ENCODE measurements at places on chromosomes 4 and X.

DNA sequence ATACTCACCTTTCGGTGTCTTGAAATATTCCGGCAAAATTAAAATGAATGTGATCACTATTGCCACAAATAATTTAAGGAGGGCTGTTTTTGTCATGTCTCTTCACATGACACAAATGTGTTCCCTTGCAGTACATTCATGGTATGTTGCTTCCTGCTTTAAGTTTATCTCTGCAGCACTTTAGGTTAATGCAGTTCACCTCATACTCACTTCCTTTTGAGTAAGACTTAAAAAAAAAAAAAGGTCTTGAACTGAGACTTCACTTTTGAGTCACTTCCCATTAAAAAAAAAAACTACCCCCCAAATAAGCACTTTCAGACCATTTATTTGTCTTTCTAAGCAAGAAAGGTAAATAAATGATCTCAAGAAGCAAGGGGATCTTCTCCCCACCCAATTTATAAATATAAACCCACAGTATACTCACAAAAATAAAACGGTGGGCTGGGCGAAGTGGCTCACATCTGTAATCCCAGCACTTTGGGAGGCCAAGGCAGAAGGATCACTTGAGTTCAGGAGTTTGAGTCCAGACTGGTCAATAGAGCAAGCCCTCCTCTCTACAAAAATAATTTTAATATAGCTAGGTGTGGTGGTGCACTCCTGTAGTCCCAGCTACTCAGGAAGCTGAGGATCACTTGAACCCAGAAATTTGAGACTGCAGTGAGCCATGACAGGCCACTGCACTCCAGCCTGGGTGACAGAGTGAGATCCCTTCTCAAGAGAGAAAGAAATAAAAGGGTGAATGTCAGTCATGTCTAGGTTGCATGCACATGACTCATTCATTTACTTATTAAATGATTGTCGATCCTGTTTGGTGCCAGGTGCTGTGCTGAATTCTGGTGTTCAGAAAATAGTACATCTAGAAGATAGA is at the start of gene TMEM156:
Gene TMEM156 (minus strand): TSS at position 192 of the 868 bp plus-strand sequence. CDS start 96 bp downstream, at position 96.
- DNase-seq, result no peak

- DNase-seq, result no peak
These were observed 4.6 kb downstream of the RASL11B start for GRCh38 chr4:52866734-52867133.

DNA sequence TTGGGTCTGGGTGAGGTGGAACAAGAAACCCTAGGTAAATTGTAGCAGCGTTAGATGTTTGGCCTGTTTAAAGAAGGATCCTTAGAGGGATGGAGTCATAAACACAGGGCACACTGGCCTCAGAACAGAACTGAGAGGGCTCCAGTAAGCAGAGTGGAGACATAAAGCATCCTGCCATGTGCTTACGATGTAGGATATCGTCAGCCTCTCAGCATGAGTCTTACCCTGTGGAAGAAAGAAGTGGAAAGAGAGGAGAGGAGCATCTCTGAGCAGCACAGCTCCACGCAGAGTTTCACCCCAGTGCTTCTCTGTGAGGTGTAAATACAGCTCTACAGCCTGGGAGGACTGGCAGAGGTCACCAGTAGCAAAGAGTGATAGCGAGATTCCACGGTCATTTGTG is 27.8 kb upstream of the SORBS2 start:
- no peak for DNase-seq

GRCh38 chrX:70257423-70258288 is 2.3 kb downstream of the P2RY4 start:
- no peak for DNase-seq

DNA sequence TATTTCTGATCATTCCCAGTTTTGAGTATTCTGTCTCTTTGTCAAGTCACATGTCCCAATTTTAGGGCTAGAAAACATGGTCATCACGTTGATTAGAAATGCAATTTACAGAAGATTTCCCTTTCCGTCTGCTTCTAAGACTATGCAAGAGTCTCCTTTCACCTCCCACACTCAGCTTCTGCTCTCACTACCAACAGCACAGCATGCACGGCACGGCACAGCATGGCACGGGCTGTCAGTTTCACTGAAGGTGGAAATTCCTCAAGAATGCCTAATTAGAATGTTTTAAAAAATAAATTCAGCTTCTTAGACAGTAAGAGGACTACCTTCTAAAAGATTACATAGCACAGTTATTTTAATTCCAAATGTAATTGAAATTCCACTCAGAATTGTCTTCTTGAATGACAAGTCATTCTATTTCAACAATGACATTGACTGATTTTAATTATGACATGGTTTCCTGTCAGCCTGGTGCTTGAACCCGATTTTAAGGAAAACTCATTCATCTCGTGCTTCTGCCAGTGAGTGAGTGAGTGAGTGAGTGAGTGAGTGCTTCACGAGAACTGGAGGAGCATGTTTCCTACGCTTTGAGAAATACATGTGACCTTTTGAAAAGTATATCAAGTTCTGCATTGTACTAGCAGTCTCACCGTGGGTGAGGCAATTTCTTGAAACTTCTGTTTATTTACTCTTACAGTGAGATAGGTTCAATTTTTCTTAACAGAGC is 124.8 kb upstream of the SORBS2 start:
- DNase-seq, result no peak

GRCh38 chr4:159045321-159045720 is 57.6 kb upstream of the RAPGEF2 start:
- no peak for DNase-seq

DNA sequence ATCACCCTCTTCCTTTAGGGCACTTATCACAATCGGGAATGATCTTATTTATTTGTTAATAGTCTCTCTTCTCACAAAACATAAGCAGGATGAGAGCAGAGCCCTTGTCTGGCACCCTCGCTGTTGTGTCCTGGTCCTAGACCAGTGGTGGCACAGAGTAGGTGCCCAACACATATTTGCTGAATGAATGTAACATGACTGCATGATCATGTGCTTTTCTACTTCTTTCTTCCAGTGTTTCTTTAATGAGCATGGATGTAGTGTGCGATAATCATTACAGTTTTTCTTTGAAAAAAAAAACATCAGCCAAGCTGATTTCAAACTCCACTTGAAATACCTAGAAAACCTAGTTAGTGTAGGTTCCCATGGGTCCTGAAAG is 164.1 kb downstream of the CHIC2 start:
- DNase-seq, result no peak

- DNase-seq, result no peak
These were observed 74.1 kb downstream of the RASGEF1B start for GRCh38 chr4:81397635-81398034.

DNA sequence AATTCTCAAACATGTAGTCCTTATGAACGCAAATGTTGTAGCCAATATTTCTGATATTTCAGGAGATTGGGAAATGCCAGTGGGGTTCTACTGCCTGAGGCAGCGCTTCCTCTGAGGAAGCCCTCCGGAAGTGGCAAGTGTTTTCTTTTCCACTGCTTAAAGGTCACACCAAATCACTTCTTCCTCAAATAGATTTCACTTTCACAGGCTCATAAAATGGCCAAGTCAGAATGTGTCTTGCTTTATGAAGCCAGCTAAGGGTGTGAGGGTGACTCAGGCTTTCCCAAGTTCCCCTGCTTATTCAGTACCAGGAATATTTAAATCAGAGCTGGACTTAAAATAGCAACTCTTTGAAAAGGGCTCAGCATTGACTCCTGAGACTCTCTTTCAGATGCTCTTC is 514.2 kb upstream of the DIPK2B start:
- DNase-seq, result no peak

DNA sequence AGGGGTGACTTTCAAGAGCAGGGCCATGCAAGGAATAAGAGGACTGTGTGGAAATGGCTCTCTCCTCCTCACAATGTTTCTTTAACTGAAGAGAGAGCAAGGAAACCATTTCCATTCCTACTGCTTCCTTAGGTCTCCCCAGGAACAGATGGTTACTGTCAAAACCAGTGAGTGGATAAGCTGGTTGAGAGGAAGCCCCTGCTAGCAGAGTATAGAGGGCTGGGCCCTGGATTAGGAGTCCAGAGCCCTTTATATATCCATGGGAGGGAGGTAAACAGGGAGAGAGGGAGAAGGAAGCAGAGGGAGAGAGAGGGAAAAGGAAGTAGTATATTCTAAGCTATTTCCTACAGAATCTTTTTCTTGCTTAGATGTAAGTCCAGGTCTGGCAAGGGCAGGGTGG is 43.8 kb upstream of the LAS1L start:
- no peak for DNase-seq

GRCh38 chr4:70946939-70947338 is 44.8 kb downstream of the MOB1B start:
- no peak for DNase-seq

GRCh38 chr4:111789901-111790640 is 355.2 kb upstream of the FAM241A start:
- no peak for DNase-seq

GRCh38 chrX:43822014-43822413 is 60.2 kb downstream of the MAOB start:
- no peak for DNase-seq

DNA sequence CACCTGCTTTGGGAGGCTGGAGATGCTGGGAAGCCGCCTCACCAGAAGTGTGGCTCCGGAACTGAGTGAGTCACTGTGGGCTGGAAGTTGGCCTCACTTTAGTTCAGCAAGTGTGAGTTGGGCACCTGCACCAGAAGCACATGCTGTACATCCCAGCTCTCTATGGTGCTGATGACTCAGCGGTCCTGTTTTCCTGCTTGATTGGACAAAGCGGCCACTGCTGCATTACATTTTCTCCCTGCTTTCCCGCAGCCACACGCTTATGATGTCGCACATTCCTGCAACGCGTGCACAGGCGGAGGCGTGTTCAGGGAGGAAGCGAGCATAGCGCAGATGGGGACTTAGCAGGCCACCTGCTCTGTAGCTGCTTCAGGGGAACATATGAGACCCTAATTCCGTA is 26.7 kb upstream of the CLDN34 start:
- DNase-seq, result no peak

GRCh38 chr4:87542734-87543312 is 13.6 kb upstream of the SPARCL1 start:
- no peak for DNase-seq

GRCh38 chrX:40008791-40009461 is 88.8 kb downstream of the BCOR start:
- DNase-seq, result no peak

GRCh38 chr4:32133141-32133540 is 1413.0 kb downstream of the PCDH7 start:
- DNase-seq, result no peak

DNA sequence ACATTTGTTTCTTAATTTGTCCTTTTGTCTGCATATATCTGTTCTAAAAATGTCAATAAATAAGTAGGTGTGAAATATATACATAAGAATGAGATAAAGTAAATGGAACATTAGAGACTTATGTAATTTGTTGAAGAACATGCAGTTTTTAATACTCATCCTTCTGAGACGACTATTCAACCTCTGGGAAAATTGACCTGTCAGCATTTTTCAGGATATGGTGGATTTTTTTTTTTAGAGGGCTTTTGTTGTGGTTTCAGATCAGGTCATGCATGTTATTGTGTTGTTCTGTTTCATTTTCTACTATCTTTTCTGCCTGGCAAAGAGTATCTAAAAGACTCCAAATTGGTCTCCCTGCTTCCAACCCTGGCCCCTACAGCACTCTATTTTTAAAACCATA is 97.3 kb downstream of the PCDH7 start:
- no peak for DNase-seq

GRCh38 chr4:90943311-90943710 is 816.1 kb downstream of the CCSER1 start:
- DNase-seq, result no peak

GRCh38 chr4:3496021-3496420 is 32.9 kb downstream of the DOK7 start:
- DNase-seq, result no peak

DNA sequence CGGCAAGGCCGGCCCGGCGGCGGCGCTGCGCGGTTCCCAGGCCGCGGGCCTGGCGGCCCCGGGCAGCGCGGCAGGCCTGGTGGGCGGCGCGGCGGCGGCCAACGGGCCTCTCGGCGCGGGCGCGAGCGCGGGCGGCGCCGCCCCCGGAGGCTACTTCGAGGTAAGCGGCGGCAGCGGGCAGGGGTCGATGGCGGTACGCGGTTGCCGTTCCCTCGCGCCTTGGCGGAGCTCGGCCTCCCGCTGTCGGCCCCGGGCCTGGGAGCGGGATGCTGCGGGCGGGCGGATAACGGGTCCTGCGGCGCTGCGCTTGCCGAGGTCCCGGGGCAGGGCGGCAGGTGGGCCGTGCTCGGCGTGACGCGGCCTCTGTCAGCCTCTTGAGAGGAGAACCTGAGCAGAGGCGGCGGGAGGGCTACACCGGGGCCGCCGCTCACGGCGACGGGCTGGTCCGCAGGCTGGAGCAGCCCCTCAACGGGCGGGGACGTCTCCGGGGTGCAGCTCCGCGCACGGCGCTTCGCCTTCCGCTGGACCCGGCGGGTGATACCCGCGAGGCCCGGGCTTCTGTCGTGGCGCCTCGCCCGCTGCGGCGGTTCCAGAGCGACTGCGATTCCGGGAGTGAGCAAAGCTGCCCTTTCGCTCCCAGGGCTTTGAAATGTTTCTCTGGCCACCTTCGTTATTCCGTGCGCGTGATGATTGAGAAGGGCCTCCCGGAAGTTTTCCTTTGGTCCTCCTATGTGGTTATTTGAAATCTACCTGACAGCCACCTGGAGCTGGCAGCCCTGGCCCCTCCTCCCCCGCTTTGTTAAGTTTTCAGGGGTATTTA is 774 bp downstream of the FAM193A start:
- peak; percentile 36 for DNase-seq

Measured in activated CD4-positive, alpha-beta T cell treated with anti-CD3 and anti-CD28 coated beads for 1 hour (primary cell).